ENCODE measurements at places on chromosomes 5 and 9. TPM values are rescaled to one million over a fixed set of nuclear protein-coding genes. Genes with fewer than 3 reads are reported as not detected.

IL4 gene
- not detected for polyA plus RNA-seq

HTR1A gene
- not detected for polyA plus RNA-seq

TAF11L2 gene
- polyA plus RNA-seq: not detected

RNF145 gene
- 24.6 TPM for polyA plus RNA-seq

RNF224 gene
- polyA plus RNA-seq: not detected

APBA1 gene
- 0.01 TPM for polyA plus RNA-seq

GARIN3 gene
- polyA plus RNA-seq: not detected

Measured in HepG2 (cell line).